Fibroblast of lung (primary cell): ENCODE measurements at places on chromosomes 2 and 18. TPM values are rescaled to one million over a fixed set of nuclear protein-coding genes. Genes with fewer than 3 reads are reported as not detected.
A peak's percentile ranks its signal among the peaks of the same experiment; 100 is the strongest.

The TFPI gene
- polyA plus RNA-seq, result 141 and 274 TPM in 2 replicates

The PID1 gene
- polyA plus RNA-seq, result 15.7 and 49.0 TPM in 2 replicates

DNA sequence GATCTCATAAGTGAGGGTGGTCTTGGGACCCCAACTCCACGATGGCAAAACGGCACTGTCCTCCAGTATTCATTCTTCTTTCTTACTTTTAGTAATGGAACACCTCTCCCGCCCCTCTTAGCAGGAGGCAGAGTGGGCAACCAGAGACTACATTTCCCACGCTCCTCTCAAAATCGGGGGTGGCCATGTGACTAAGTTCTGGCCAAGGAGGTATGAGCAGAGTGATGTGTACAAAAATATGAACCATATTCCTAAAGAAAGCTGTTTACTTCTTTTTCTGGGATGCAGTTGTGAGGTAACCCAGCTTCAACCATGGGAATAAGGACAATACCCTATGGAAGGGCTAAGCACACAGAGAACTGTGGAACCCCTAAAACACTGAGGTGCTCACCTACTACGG, 12.8 kb downstream of the REV1 start:
- no peak for DNase-seq

The GCG gene
- polyA plus RNA-seq, result not detected in 2 replicates

The FAP gene
- polyA plus RNA-seq, result 116 and 140 TPM in 2 replicates

DNA sequence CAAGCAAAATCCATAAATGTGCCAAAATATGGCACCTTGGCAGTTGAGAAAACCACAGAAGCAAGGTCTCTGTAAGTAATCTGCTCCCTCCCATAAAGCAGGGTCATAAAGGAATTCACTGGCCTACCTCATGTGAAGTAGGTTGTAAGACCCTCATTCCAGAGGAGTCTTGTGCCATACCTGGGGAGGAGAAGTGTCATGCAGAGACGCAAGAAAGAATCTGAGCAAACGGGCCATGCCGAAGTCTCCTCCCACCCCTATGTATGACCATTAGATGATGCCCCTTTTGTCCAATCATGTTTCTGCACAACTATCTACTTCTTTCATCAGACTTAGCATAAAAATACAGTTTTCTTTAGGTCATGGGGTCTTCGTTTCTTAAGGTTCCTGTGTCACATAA, 14.6 kb downstream of the NMUR1 start:
- DNase-seq, result no peak

The AFF3 gene
- polyA plus RNA-seq, result 0.24 and 2.5 TPM in 2 replicates

DNA sequence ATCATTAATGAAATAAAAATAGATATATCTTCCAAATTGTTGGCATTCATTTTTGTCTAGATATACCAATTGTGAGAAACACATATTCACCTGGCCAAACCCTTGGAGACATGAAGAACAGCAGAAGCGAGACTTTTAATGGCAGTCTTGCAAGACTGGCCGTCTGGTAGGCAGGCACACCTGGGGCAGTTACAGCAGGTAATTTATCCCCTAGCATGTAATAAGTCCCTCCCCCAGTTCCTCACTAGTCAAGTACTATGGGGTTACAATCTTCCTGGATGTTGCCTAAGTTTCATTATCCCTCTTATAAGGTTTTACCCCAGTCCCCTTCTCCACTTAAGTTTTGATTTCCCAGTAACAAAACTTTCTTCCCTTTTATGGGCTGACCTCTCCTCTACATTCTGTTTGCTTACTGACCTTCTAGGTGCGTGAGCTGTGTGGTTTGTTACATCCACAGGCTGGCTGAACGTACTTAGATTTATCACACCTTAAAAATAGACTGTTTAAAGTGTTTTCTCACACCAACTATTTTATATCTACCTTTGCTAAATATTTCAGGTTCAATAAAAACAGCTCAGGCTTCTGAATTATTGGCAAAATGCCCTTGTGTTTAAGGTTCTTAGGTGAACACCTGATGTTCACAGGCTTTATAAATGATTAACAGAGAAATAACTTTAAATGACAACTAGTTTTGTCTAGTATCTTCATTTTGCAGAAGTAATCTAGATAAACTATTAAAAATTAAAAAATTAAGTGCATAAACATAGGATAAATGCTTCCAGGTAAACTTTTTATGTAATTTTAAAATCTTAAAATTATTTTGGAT, 365.0 kb upstream of the TFPI start:
- DNase-seq, result no peak

DNA sequence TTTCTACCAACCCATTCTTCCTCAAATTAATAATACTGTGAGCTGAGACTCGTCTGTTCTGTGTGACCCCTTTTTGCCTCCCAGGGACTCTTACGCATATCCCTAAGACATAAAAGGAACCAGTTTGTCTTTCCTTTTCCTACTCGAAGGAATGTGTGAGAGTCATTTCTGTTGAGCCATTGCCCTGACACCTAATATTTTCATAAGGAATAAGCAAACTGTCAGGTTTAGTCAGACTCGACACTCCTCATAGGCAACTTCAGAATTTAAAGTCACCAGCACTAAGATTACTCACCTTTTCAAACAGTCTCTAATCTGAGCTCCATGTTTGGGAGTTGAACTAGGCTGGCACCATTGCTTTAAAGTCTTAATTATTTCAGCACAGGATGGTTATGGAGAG, 305.5 kb downstream of the IKZF2 start:
- DNase-seq, result peak; percentile 80
